ENCODE measurements at places on chromosomes 12 and 14.

DNA sequence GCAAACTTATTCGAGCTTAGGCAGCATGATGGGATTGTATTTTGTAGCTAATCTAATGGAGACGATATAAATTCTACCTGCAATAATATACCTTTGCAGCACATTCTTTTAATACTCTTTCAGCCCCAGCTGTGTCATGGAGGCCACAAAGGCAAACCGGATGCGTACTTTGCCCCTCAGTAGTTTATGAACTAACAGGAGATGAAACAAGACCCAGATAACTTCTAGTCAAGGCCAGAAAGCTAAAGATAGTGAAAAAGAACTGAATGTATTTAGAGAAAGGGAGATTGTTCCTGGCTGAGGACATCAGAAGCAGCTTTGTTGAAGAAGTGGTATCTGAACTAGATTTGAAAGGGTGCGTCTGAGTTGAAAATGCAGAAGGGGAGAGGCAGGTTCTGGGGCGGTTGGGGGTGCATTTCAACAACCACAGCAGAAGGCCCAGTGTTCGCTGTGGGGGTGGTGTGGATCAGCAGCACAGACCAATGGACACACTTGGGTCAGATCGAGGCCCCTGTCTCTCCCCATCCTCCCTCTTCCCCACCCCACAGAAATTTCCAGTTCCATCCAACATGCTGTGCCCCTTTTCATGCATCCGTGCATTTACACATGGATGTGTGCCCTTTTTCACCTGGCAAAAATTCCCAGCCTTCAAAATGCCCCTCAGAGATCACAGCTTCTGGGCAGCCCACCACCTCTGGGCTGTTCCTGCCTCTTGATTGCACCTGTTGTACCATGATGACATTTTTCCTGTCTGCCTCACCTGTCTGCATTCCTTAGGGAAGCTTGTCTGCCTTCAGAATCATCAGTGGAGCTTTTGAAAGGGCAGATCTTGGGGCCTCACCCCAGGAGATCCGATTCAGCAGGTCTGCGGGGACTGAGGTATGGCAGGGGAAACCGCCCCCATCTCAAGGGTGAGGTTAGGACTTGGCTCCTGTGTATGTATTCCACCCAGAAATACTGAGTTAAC lies 2.2 kb downstream of the ZNF839 start:
- H3K4me3 ChIP-seq = no peak overlapping the region
- no peaks in the 10 kb centered on the region for H3K36me3 ChIP-seq
- H3K27me3 ChIP-seq = no peaks in the 10 kb centered on the region
- no peak for DNase-seq
- H3K4me1 ChIP-seq = peaks cover 29% of the 10 kb centered on the region

DNA sequence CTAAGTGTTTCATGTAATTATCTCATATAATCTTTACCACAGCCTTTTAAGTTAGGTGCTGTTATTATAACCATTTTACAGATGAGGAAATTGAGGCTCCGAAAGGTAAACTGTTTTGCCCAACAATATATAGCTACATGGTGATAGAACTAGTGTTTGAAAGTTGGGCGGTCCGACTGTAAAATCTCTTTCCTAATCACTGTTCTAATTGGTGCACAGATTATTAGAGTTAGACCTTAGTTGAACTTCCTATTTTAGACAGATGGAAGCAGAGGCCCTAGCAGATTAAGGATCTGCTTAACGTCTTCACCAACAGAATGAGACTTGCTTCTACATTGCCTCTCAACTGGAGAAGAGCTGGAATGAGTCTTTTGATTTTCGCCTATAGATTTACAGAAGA lies 30.0 kb upstream of the DUSP6 start:
- no peak for DNase-seq
- H3K27ac ChIP-seq = no peak overlapping the region
- H3K36me3 ChIP-seq = no peaks in the 10 kb centered on the region

DNA sequence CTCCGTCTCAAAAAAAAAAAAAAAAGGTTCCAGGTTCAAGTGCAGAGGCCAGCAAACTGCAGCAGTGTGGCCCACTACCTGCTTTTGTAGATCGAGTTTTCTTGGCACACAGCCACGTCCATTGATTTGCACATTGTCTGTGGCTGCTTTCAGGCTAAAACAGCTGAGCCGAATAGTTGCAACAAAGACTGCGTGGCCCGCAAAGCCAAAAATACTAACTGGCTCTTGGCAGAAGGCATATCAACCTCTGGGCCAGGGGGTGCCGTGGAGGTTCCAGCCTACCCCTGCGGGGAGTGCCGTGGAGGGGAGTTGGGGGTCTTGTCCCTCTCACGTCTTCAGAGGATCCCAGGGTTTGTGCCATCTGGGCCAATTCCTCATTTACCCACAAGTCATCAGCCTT lies 170.1 kb downstream of the ADGRD1 start:
- H3K4me3 ChIP-seq = no peak overlapping the region
- DNase-seq = no peak
- no peaks in the 10 kb centered on the region for H3K27me3 ChIP-seq

GRCh38 chr12:89421092-89421835 lies 69.0 kb upstream of the DUSP6 start:
- no peak overlapping the region for H3K27ac ChIP-seq
- no peak for DNase-seq
- H3K27me3 ChIP-seq = no peaks in the 10 kb centered on the region
- no peak overlapping the region for H3K4me3 ChIP-seq

GRCh38 chr12:80277732-80278131 lies 166.3 kb upstream of the PTPRQ start:
- H3K27me3 ChIP-seq = no peaks in the 10 kb centered on the region
- no peak overlapping the region for H3K4me3 ChIP-seq
- no peaks in the 10 kb centered on the region for H3K36me3 ChIP-seq
- H3K27ac ChIP-seq = no peak overlapping the region

DNA sequence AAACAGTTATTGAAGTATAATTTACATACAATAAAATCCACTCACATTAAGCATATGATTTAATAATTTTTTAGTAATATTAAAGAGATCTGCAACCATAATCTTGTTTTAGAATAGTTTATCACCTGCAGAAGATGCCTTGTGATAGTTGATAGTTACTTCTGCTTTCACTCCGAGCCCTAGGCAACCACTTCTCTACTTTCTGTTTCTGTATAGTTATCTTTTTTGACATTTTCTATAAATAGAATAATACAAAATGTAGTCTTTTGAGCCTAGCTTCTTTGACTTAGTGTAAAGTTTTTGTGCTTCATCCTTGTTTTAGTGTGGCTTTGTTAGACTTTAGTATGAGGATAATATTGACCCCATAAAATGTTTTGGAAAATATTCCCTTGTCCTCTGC lies 111.0 kb downstream of the MNAT1 start:
- no peak for DNase-seq
- H3K4me1 ChIP-seq = no peaks in the 10 kb centered on the region
- H3K36me3 ChIP-seq = no peaks in the 10 kb centered on the region
- no peaks in the 10 kb centered on the region for H3K27me3 ChIP-seq
- no peak overlapping the region for H3K4me3 ChIP-seq

GRCh38 chr12:53391724-53392123 lies 11.7 kb downstream of the SP1 start:
- peaks cover 28% of the 10 kb centered on the region for H3K4me1 ChIP-seq
- H3K36me3 ChIP-seq = peaks cover 2% of the 10 kb centered on the region
- no peaks in the 10 kb centered on the region for H3K27me3 ChIP-seq
- DNase-seq = no peak
- no peak overlapping the region for H3K4me3 ChIP-seq
- H3K27ac ChIP-seq = no peak overlapping the region

- peaks cover 20% of the 10 kb centered on the region for H3K4me1 ChIP-seq
- no peaks in the 10 kb centered on the region for H3K36me3 ChIP-seq
- no peaks in the 10 kb centered on the region for H3K27me3 ChIP-seq
- H3K27ac ChIP-seq = no peak overlapping the region
- H3K4me3 ChIP-seq = no peak overlapping the region
- no peak for DNase-seq
Measured at GRCh38 chr12:71655495-71655894, 8.2 kb downstream of the ZFC3H1 start.

Data from naive thymus-derived CD4-positive, alpha-beta T cell (primary cell).